ENCODE measurements at places on chromosomes 11 and 22.

- DNase-seq, result no peak
These were observed 47.5 kb downstream of the NCAPD3 start for GRCh38 chr11:134176284-134176683.

DNA sequence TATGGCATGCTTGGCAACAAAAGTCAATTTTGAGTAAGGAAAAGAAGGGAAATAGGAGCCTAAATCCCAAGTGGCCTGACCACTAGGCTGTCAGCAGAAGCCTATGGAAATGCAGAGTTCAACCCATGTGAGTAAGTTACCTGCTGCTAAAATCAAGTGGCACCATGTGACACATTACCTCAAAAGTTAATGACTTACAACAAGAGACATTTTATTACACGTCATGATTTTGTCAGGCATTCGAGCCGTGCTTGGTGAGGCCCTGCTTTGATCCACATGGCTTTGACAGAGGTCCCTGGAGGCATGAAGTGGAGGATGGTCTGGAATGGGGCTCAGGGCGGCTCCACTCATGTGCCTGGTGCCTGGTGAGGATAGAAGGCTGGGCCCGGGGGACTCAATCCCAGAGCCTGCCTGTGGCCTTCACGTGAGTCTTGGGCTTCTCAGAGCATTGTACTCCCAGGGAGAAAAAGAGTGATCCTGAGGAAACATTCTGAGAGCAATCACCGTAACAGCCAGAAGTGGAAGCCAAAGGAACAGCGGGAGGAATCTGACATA is 339.1 kb upstream of the B3GAT1 start:
- no peak for DNase-seq

- DNase-seq, result no peak
These were observed 4.0 kb downstream of the SLCO2B1 start for GRCh38 chr11:75154646-75155569.

DNA sequence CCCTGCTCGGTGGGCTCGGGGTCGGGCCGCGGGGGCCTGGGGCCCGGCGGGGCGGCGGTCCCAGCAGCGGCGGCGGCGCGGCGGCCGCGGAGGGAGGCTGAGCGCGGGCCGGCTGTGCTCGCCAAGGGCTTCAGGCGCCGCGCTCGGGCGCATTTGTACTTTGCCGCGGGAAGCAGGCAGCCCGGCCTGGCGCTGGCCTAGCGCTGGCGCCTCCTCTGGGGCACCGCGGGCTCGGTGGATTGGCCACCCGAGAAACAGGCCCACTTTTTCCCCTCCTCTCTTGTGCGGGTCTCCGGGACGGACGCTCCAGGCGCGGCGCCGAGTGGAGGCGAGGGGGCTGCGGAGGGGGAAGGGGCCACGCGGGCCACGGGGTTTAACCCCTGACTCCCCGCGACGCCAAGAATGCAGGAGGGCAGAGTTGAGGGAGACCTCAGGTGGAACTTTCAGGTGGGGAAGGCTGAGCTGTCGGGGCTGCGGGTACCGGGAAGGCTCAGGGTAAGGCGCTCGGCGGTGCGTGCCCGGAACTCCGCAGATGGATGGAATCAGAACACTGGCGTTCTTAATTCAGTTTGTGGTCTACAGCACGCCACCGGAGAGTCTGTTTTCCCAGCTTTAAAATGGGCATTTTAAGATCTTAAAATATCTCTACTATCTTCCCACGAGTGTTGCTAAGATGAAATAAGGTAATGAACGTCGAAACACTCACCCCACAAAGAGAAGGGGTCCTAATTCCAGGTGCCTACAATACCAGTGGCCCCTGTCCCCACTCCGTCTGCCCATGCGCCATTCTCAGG is at the start of gene CHRDL2:
Gene CHRDL2, minus strand, starts transcription at position 126 of the 794 bp plus-strand sequence. CDS start 538 bp downstream, outside the sequence.
- no peak for DNase-seq

- no peak for DNase-seq
These were observed 858.8 kb downstream of the TBC1D22A start for GRCh38 chr22:47621253-47621652.

- no peak for DNase-seq
These were observed 15.3 kb upstream of the MICAL2 start for GRCh38 chr11:12094872-12095800.

DNA sequence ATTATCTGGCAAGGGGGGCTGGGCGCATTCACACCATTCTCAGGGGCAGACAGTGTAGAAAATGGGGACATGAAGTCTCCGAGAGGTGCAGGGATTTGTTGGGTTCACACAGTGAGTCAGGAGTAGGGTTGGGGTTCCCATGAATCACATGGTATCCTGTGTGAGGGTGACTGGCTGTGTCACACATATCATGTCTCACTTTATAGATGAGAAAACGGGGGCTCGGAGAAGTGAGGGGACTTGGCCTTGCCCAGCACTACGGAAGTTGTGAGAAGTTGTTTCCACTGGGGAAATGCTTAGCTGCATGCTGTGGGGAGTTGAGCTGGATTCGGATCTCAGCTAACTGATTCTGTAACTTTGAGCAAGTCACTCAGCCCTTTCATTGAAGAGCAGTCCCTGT is 4.2 kb downstream of the GAL3ST3 start:
- DNase-seq, result no peak

Data from stimulated activated CD4-positive, alpha-beta T cell treated with anti-CD3 and anti-CD28 coated beads, Interleukin-12 subunit alpha, Interleukin-12 subunit beta, amount 100 ng/mL, for 4 hours (primary cell).